ENCODE measurements at places on chromosomes 7 and 10.

DNA sequence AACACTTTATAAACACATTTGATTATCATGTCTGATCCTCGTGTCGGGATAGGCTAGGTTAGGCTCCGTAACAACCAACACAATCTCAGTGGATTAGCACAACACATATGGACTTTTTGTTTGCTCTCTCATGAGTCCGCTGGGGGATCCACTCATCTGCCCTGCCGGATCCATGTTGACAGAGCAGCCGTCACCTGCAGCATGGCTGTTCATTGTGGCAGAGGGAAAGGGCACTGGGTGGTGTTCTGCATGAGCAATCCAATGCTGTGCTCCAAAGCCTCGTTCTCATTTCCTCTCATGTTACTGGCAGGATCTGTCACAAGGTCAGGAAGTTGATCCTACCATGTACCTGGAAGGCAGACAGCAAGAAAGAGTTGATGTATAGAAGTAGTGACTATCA is 62.5 kb upstream of the RAPGEF5 start:
- DNase-seq: no peak

DNA sequence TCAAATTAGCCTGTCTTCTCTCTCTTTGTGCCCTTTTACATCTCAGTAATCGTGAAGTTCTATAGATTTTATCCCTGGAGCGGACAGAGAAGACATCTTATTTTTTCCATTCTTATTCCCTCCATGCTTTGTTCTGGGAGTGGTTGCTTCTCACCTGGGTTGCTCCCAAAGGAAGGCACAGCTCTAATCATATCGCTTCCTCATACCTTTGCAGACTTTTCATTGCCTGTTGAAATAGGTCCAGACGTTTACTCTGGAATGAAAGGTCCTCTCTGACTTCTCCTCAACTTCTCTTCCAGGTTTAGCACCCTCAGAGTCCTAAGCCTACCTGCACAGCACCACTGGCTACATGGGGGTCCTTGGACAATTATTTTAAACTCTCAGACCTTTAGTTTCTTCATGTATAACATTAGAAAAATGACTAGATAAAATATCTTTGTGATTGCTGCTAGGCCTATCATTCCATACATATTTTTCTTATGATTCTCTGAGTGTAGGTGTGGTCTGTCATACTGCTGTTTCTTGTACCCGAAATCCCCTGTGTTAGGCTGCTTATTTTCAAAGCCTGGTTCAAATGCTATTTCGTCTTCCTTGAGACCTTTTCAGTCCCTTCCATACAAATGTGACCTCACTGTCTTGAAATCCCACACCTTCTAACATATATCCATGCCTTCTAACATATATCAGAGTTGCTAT is 418.1 kb downstream of the GFRA1 start:
- no peak for DNase-seq

DNA sequence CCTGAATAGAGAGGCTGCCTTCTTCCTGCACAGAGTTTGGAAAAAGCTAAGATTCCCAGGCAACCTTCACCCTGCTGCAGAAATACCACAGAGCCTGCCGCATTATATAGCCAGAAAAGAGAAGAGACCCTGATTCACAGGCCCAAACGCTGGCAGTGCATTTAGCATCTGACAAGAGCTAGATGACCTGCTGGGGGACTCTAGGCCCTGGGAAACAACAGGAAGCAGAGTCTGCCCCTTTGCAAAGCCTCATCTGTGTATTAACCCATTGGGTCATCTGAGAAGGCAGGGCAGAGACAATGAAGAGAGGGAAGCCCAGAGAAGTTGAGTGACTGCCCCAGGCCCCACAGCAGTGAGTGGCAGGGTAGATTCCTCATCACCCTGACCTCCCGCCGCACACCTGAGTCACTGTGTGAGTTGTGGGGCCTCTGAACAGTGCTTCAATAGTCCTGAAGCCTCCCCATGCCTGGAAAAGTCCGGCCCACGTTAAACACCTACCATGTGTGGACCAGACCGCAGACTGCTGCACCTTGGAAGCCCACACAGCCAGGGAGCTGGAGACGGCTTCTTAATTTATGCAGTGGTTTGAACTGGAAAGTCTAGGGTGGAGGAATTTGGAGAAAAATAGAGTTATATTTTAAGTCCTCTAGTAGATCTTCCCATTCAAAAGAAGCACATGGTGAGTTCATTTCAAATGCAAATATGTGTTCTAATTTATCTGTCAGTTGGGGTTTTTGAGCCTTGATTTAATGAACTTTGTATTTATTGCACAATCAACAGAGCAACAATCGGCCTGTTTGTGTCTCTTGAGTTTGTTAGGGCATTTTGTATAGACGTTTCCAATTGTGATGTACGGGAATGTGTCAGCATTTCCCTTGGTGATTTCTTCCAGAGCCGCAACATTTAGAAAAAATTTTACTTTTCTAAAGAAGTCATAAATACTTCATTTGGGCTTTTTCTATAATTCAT is 80.4 kb upstream of the GPR26 start:
- no peak for DNase-seq

GRCh38 chr10:124650820-124651401 is 93.3 kb downstream of the FAM53B start:
- peak; percentile 59 for DNase-seq

DNA sequence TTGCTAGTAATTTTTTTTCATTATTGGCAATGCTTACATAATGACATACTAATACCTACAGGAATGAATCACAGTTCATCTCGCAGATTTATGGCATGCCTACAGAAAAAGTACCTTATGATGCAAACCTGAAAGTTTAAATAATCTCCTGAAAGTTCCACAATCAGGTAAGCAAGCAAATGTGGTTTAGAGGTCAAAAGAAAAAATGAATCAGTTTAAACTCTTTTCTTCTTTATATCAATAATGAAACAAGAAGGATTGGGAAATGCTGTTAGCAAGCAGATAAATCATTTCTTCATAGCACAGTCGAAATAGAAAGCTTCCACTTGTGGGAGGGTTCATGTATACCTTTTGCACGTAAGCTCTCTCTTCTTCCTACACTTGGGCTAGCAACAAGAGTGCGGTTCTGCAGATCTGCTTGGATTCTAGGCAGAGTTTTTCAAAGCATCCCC is 53.7 kb upstream of the MTPN start:
- DNase-seq: peak; percentile 84

DNA sequence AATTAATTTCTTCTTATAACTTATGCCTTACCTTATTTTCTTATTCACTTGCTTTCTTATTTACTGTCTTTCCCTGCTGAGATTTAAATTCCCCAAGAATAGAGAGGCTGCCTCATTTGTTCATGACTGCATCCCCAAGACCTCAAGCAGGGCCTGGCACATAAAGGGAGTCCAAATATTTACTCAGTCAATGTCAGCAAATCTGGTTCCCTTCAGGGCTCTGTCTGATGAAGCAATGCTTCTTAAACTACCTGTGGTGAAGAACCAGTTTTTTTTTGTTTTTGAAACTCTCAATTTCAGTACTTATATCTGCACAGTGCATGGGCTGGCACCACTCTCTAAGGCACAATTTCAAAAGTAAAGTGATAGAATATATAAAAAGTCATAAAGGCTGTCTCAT is 4.7 kb downstream of the ZNF239 start:
- no peak for DNase-seq

GRCh38 chr10:126921162-126921561 is 15.9 kb downstream of the DOCK1 start:
- no peak for DNase-seq

- DNase-seq: no peak
Observed at GRCh38 chr10:94344522-94345122, 18.1 kb downstream of the NOC3L start.

All from activated CD4-positive, alpha-beta T cell treated with anti-CD3 and anti-CD28 coated beads, Interleukin-2, amount 50 U/mL, for 16 hours (primary cell).